ENCODE measurements at places on chromosomes 5 and 9.

GRCh38 chr5:133354323-133355185 lies 257.8 kb downstream of the FSTL4 start:
- DNase-seq: no peak

DNA sequence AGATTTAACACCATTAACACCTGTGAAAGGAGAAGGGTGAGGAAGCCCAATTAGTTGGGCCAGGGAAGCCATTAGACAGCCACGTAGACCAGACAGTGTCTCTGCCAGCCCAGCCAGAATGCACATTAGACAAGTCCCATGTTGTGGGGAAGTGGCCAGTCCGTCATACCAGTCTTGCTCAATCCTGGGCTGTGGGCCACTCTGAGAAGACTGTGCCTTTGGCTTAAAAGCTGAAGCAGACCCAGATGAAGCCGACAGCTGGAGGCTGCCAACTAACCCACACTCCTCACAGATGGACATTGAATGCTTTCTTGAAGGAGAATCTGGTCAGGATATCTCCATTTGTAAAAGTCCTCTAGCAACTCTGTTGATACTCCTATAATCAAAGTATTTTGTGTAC lies 128.5 kb downstream of the CHSY3 start:
- no peak for DNase-seq

- no peak for DNase-seq
These were observed 3.1 kb upstream of the IL7R start for GRCh38 chr5:35853631-35854030.

DNA sequence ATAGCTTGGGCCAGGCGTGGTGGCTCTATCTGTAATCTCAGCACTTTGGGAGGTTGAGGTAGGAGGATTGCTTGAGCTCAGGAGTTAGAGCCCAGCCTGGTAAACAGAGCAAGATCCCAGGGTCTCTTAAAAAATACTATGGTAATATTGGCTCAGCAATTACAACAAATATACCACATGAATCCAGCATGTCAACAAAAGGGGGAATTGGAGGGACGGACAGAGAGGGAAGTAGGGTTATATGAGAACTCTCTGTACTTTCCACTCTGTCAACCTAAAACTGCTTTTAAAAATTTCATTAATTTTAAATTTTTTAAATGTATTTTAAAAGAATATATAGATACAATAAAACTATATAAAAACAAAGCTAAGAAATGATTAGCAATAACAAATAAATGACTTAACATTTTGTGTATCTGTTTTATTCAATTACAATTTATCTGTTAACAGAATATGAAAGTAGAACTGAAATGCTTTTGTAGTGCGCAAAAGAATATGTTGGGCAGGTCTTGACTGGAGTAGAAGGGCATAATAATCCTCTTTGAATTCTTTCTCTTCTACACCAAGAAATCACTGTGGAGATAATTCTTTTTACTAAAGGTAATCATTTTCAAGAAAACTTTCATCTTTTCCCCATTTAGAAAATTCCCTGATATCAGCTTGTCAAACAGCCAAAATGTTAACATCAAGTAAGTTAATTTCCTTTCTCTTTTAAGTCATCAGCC lies 12.9 kb upstream of the CDC42SE2 start:
- no peak for DNase-seq

DNA sequence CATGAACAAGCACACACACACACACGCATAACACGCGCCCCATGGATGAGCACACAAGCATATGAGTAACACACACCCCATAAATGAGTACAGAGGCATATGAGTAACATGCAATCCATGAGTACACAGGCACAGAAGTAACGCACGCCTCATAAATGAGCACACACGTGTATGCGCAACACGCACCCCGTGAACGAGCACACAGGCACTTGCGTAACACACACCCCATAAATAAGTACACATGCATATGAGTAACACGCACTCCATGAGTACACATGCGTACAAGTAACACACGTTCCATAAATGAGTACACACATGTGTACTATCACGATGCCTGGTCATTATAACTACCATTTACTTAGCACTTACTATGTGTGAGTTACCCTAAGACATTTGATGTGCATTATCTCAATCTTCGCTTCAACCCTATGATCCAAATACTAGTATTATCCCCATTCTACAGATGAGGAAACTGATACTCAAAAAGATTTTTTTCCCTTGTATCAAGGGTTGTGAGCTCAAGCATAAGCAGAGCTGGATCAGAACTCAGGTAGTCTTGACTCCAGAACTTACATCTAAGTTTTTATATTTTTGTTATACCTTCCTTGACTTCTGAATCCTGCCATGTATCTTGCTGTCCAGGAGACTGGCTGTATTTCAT lies 7.7 kb downstream of the MED27 start:
- DNase-seq: no peak

GRCh38 chr9:87796196-87796595 lies 70.3 kb downstream of the CTSL start:
- no peak for DNase-seq

- no peak for DNase-seq
These were observed 280.8 kb downstream of the CDH10 start for GRCh38 chr5:24363789-24364481.

DNA sequence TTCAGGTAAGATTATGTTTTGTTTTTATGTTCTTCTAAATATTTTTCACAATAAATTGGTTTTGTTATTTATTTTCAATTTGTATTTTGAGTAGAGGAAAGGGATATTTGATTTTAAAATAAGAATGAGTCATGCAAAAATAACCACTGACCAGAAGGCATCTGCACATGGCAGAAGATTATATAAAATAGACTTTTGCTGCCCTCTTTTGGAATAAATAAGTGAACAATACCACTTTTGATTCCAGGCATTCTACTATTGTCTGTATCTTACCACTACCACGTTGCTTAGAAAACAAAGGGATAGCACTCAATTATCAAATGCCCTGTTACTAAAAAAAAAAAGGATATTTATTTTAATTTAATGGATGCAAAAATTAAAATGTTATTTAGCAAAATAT lies 227.3 kb upstream of the ITGA1 start:
- no peak for DNase-seq

DNA sequence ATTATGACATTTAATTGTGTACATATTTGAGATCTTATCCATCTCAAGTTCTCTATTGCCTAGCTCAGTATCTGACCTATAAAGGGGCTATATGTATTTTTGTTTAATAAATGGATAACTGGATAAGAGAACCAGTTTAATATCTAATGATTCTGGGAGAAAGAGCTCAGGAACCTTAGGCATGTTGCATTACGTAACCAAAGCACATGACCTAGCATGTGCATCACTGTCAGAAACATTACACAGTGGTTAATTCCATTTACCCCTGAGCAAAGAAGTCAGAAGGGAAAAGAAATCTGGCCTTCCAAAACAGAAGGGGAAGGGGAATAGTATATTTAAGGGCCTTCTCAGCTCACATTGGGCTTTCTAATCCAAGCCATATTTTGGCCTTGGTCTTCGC lies 12.3 kb downstream of the PAPPA start:
- DNase-seq: no peak

DNA sequence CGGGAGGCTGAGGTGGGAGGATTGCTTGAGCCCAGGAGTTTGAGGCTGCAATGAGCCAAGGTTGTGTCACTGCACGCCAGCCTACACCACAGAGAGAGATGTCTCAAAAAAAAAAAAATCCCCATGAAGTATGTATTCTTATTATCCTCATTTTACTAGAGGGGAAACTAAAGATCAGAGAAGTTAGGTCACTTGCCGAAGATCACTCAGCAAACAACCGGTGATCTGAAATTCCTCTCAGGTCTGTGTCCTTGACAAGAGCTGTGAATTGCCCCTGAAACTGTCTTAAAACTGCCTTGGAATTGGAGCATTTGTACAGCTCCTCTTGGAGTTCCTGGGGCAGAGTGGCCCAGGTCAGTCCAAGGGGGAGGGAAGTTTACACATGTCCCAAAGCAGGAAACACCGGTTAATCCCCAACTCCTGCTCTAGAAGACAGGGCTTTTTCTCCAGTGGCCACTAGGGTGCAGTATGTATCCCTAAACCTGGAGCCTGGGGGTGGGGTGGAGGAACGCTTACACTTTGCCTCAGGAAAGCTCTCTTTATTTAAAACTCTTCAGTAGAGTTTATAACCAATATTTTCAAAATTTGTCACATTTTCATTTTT lies 27.6 kb downstream of the AQP7 start:
- peak; percentile 15 for DNase-seq

DNA sequence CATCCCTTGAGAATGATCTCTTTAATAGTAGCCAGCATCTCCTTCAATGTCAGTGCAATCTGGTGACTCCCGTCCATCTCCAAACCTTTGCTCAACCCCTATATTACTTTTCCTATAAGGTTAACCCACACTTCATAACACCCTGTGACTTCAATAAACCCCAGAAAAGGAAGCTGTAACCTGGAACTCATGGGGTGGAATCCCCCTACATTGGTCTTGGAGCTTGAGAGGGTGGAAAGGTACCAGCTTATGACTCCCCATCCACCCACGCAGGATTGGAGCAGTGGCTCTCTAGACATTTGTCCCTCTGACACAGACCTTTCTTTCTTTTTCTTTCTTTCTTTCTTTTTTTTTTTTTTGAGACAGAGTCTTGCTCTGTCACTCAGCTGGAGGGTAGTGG lies 54.7 kb upstream of the ZFR start:
- no peak for DNase-seq

DNA sequence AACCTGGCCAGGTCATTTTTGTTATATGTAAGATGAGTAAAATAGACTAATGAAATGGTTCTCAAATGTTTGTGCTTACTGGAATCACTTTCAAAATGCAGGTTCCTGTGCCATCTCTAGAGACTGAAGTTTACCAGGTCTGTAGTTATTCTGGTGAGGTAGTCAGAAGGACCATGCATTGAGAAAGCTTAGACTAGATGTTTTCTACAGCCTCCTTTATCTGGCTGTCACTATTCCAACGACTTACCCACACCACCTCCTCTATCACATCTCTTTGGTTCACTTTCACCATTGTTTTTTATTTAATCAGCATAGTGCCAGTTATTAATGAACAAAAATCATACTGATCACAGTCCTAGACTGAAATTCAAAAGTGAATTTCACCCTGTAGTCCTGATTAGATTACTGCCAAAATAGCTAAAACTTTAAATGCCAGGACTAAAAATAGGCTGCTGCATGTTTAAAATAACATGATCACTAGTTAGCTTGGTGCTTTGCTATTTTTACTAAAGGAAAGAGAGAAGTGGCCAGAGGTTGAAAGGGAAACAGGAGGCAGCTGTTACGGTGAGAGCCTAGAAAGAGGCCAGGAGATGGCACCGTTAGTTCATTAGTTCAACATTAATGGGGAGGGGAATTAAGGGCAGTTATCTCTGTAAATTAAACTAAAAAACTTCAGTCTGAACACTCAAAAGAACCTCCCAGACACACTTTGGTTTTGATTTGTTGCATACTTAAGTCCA lies 13.9 kb upstream of the FNIP1 start:
- no peak for DNase-seq

GRCh38 chr5:152527358-152528052 lies 122.4 kb upstream of the NMUR2 start:
- no peak for DNase-seq
